CD4-positive, alpha-beta memory T cell (primary cell): ENCODE measurements at places on chromosomes 11 and 22. TPM values are rescaled to one million over a fixed set of nuclear protein-coding genes. Genes with fewer than 3 reads are reported as not detected.

DNA sequence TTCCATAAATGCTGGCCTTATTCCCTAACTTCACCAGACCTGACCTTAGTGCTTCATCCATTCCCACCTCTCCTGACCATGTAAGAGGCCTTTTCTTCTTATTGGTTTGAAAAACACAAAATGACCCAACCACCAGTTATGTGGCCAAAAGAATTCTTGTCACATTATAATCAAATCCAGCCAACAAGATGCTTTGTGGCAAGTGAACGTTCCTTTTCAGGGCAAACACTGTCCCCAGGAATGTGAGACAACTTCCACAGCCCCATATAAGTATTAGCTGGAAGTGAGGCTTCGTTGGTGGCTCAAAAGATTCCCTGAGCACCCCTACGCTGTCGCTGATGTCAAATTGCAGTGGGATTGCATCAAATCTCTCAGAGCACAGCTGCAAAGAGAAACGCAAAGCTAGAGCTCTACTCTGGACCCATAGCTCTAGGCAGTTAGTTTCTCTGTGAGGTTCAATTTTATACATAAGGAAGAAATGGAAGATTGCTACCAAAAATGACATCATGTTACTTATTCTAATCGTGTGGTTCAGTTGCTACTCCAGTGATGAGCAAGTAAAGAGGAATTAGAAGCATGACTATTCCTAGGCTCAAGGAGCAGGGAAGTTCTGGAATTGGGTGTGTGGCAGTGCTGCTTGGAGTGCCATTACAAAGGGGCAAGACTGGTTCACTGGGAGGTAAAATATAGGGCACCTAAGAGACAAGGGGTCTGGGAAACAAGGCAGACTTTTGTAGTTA lies 26.1 kb downstream of the GLYATL1 start:
- no peaks in the 10 kb centered on the region for H3K27me3 ChIP-seq
- no peak for DNase-seq
- no peaks in the 10 kb centered on the region for H3K4me1 ChIP-seq
- no peak overlapping the region for H3K27ac ChIP-seq

MPPED2 gene
- not detected for polyA plus RNA-seq

DNA sequence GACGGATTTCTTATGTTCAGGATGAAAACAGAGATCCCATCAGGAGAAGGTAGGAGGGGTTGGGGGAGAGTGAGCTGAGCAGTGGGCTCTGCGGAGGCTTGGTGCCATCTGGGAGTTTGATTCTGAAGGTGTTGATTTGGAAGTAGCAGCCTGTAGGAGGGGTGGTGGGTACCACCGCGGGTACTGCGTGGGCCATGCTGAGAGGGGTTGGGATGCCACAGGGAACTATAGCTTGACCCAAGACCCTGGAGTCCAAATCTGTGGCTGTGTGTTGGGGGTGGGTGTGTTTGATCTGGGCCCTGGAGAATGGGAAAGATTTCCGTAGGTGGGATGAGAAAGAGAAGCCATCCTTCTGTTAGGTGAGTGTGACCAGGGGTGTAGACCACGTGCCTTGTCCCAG lies 5.0 kb downstream of the INCENP start:
- DNase-seq: no peak
- no peaks in the 10 kb centered on the region for H3K27me3 ChIP-seq
- peaks cover 21% of the 10 kb centered on the region for H3K36me3 ChIP-seq

OR8G1 gene
- polyA plus RNA-seq: not detected

DNA sequence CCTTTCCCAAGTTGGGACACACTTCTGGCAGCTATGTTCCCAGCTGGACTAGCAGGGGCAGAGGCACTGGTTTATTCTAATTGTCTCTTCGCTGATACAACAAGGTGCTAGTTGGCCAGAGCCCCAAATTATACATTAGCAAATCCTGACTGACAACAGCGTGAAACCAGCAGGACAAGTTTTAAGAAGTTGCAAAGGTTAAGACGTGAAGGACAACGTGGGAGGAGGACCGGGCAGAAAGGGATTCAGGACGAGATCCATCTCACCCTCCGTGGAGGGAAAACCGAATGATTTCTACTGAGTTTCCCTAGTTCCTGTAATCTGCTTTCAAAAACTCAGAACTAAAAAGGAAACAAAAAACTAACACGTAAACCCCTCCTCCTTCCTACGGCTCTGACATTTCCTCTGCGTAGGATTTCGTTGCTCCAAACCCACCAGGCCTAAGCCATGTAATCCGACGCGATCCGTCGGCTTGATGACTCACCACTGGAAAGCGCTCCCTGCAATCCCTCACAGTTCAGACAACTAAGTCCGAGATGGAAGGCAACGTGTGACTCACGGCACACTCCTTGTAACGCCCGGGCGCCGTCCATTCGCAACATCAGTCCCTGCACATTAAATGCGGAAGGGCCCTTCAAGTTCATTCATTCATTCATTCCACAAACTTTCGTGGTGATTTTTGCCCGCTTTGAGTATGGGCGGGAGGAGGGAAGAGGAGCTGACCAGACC lies 703 bp downstream of the POGLUT3 start:
- peak; percentile 73 for DNase-seq
- H3K36me3 ChIP-seq: no peaks in the 10 kb centered on the region
- H3K27ac ChIP-seq: peak overlapping the region; percentile 90
- no peaks in the 10 kb centered on the region for H3K27me3 ChIP-seq

GRCh38 chr11:130932086-130932712 lies 15.9 kb upstream of the SNX19 start:
- H3K27me3 ChIP-seq: no peaks in the 10 kb centered on the region
- H3K4me3 ChIP-seq: no peak overlapping the region
- DNase-seq: no peak
- no peak overlapping the region for H3K27ac ChIP-seq
- no peaks in the 10 kb centered on the region for H3K4me1 ChIP-seq

- no peaks in the 10 kb centered on the region for H3K27me3 ChIP-seq
- H3K36me3 ChIP-seq: no peaks in the 10 kb centered on the region
Observed at GRCh38 chr11:24833573-24833972, 336.7 kb downstream of the LUZP2 start.

DNA sequence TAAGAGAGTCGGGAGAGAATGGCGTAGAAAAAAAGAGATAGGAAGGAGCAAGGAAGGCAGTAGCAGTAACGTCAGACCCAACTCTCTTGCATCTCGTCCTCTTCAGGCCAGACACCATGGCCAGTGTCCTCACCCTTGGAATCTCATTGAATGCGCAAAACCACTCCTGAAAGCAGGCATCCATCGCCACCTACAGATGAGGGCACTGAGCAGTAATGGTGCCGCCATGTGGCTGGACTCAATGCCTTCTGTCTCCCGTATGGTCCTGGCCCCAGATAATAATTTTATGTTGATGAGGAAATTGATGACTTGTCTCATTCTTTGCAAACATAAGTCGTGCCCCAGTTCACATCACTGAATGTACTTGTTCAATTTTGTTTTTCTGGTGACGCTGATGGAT lies 17.8 kb upstream of the ALX4 start:
- no peak overlapping the region for H3K4me3 ChIP-seq
- H3K36me3 ChIP-seq: no peaks in the 10 kb centered on the region
- DNase-seq: no peak

DNA sequence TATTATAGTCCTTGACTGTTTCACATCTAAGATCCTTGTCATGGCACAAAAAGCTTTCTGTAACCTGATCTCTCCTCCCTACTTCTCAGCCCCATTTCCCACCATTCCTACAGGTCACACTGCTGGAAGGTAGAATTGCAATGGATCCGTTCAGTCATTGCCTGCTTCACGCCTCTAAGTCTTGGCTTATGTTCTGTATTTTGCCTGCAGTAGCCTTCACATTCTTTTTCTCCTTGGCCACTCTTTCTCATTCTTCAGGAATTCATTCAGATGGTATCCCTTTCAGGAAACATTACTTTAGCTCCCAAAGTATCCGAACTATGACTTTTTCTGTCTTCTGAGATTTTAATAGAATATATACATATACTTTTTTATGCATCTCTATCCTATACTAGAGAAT lies 731.5 kb downstream of the NTM start:
- no peak overlapping the region for H3K27ac ChIP-seq
- H3K4me3 ChIP-seq: no peak overlapping the region
- no peak for DNase-seq
- H3K36me3 ChIP-seq: no peaks in the 10 kb centered on the region
- no peaks in the 10 kb centered on the region for H3K27me3 ChIP-seq
- H3K4me1 ChIP-seq: no peaks in the 10 kb centered on the region

FJX1 gene
- not detected for polyA plus RNA-seq

DNA sequence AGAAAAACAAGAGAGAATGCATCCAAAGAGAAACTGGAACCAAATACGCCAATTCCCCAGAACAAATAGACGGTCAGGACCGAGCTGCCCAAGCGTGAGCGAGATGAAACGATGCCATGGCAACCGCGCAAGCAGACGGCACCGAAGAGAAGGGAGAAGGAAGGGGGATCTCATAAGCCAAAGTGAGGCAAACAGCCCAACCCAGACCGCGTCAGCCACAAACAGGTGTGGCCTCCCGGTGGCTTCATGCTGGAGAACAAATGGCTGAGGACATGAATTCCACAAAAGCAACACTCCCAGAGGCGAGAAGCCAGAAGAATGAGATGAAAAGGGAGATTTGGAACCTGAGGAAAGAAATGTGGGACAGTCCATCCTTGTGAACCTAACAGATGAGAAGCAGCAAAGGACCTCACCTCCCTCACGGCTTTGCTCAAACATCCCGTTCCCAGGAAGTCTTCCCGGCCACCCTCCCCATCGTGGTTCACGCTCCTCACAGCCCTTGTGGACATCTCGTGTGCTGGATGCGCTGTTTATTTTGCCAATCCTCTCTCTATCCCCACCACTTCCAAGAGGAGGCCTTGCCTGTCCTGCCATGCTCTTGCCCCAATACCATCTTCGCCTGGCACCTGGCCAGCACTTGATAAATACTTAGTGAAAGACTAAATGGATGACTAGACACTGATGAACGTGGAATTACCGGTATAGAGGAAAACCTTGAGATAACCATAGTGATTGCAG lies 89.1 kb upstream of the RTL6 start:
- no peak overlapping the region for H3K4me3 ChIP-seq
- no peaks in the 10 kb centered on the region for H3K27me3 ChIP-seq
- H3K27ac ChIP-seq: no peak overlapping the region

DNA sequence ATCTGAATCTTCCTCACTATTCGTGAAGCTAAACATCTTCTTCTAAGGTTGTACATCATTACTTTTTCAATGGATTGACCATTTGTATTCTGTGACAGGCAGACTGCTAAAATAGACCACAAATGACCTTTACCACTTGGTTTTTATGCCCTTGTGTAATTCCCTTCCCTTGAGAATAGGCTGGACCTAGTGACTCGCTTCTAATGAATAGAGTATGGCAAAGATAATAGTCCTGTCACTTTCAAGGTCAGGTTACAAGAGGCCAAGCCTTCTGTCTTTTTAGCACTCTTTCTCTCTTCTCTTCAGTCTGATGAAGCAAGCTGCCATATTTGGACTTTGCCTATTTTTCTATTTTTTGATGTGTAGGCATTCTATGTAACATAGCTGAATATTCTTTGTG lies 492.9 kb downstream of the SOX6 start:
- no peak for DNase-seq
- no peak overlapping the region for H3K27ac ChIP-seq
- no peaks in the 10 kb centered on the region for H3K36me3 ChIP-seq
- H3K27me3 ChIP-seq: no peaks in the 10 kb centered on the region

DNA sequence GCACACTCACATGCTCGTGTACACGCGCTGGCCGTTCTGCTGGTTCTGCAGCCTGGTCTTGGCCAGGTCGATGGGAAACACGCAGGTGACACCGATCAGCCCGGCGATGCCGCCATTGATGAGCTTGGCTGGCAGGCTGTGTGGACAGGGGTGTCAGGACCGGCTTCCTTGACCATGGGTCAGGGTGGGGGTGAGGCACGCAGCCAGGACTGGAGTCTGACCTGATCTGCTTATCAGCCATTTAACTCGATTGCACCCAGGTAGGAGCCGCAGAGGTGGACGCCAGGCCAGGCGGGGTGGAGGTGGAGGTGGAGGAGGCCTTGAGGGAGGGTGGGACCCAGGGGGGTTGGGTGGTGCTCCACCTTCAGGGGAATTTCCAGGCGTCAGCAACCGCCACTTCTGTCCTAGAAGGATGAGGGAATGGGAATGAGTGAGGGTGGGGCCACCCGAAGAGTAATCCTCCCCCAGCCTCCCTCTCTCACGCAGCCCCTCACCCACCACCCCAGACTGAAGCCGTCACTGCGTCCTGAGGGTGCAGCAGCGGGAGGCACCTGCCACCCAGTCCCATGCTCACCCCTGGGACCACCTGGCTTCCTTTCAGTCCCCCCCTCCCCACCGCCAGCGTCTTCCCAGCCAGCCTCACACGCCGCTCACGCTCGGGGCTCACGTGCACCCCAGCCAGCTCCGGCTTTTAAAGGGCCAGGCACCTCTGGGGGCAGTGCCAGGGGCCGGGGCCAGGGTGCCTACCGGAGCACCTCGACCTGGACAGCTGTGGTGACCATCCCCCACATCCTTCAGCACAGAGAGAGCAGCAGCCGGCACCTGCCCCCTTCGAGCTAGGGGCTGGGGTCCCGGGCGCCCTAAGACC lies 3.1 kb downstream of the SLC25A22 start:
- DNase-seq: no peak
- no peaks in the 10 kb centered on the region for H3K27me3 ChIP-seq
- H3K4me3 ChIP-seq: peak overlapping the region; percentile 91
- H3K4me1 ChIP-seq: peaks cover 32% of the 10 kb centered on the region
- peak overlapping the region; percentile 86 for H3K27ac ChIP-seq

GRCh38 chr22:46445771-46446420 lies 91.5 kb downstream of the CELSR1 start:
- no peaks in the 10 kb centered on the region for H3K27me3 ChIP-seq
- H3K36me3 ChIP-seq: no peaks in the 10 kb centered on the region
- H3K4me1 ChIP-seq: no peaks in the 10 kb centered on the region
- no peak overlapping the region for H3K4me3 ChIP-seq

- H3K36me3 ChIP-seq: no peaks in the 10 kb centered on the region
- no peak for DNase-seq
- H3K4me3 ChIP-seq: no peak overlapping the region
- H3K4me1 ChIP-seq: no peaks in the 10 kb centered on the region
Observed at GRCh38 chr11:117419482-117420142, 92.0 kb downstream of the CEP164 start.

APOA1 gene
- polyA plus RNA-seq: not detected

FADD gene
- 19.2 TPM for polyA plus RNA-seq

GRCh38 chr11:59787816-59788215 lies 22.8 kb downstream of the MRPL16 start:
- no peak overlapping the region for H3K27ac ChIP-seq
- no peak for DNase-seq
- H3K4me3 ChIP-seq: no peak overlapping the region

KDM4E gene
- polyA plus RNA-seq: not detected

- no peak overlapping the region for H3K27ac ChIP-seq
- no peak overlapping the region for H3K4me3 ChIP-seq
- DNase-seq: no peak
Observed at GRCh38 chr22:39229075-39229474, 15.7 kb downstream of the PDGFB start.

- no peaks in the 10 kb centered on the region for H3K4me1 ChIP-seq
- DNase-seq: no peak
- no peaks in the 10 kb centered on the region for H3K27me3 ChIP-seq
Observed at GRCh38 chr11:41660585-41660984, 201.1 kb upstream of the LRRC4C start.

IFTAP gene
- 6.6 TPM for polyA plus RNA-seq

VWCE gene
- not detected for polyA plus RNA-seq

GRCh38 chr22:35950262-35950661 lies 78.4 kb downstream of the RBFOX2 start:
- H3K27ac ChIP-seq: no peak overlapping the region
- H3K4me3 ChIP-seq: no peak overlapping the region
- no peak for DNase-seq
- H3K4me1 ChIP-seq: no peaks in the 10 kb centered on the region
- H3K36me3 ChIP-seq: no peaks in the 10 kb centered on the region

FAT3 gene
- polyA plus RNA-seq: not detected
